ENCODE measurements at places on chromosomes 5 and 9.

DNA sequence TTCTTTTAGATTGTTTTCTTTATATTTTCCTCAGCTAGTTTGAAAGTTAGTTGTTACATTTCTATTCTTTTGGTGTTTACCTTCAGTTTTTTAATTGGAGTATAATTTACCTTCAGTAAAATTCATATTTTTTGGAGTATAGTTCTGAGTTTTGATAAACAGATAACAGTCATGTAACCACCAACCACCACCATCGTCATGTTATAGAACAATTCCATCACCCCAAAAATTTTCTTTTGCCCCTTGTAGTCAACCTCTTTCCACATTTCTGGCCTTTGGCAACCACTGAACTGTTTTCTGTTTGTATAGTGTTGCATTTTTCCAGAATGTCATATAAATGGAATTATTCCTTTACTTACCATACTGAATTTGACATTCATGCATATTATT lies 6.8 kb downstream of the RMI1 start:
- no peak for DNase-seq

DNA sequence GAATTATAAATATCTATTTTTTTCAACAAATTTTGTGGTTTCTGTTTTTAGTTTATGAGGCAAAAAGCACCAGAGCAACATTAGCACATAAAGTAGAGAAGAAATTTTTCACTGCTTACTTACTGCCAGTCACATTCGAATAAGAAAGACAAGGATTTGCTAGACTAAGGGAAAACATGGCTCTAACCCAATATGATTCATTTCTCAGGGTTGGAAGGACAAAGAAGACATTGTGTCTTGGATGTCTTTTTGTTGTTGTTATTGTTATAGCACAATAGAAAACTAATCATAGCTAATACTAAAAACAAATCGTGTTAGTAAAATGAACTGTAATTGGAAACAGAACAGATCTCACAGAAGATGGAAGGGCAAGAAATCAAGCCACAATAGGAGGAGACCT lies 90.9 kb upstream of the SLCO6A1 start:
- no peak for DNase-seq

- no peak for DNase-seq
These were observed 53.0 kb upstream of the KLF4 start for GRCh38 chr9:107542411-107543157.

DNA sequence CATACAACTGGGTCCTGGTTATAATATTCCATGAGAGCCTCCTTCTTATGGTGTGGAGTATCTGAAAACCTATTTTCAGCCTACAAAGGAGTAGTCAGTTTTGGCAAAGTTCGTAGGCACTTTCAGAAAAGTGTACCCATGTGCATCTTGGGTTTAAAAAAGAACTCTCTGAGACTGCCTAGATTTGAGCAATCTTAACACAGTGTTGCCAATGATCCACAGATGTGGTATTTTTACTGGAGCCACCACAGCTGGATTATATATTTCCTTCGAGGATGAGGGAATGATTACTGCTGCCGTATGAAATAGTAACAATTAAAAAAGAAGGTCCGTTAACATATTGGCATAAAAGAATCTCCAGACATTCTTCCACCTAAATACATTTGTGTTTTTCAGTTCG lies 1.1 kb downstream of the PALM2AKAP2 start:
- DNase-seq = no peak

- DNase-seq = no peak
These were observed 2.9 kb upstream of the NXNL2 start for GRCh38 chr9:88531920-88532698.

GRCh38 chr5:168786147-168786546 lies 207.0 kb upstream of the PANK3 start:
- DNase-seq = no peak

DNA sequence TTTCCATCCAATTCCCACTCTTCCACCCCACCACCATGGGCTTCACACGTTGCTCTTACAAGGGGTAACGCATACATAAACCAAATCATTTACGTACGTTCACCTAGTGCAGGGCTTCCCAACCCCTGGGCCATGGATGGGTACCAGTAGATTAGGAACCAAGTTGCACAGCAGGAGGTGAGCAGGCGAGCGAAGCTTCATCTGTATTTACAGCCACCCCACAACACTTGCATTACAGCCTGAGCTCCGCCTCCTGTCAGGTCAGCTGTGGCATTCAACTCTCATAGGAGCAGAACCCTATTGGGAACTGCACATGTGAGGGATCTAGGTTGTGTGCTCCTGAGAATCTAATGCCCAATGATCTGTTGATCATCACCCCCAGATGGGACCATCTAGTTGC lies 82.3 kb downstream of the CEMIP2 start:
- DNase-seq = no peak

GRCh38 chr5:55031492-55031891 lies 7.4 kb downstream of the GZMK start:
- no peak for DNase-seq

GRCh38 chr5:119291056-119291455 lies 64.8 kb upstream of the TNFAIP8 start:
- no peak for DNase-seq

DNA sequence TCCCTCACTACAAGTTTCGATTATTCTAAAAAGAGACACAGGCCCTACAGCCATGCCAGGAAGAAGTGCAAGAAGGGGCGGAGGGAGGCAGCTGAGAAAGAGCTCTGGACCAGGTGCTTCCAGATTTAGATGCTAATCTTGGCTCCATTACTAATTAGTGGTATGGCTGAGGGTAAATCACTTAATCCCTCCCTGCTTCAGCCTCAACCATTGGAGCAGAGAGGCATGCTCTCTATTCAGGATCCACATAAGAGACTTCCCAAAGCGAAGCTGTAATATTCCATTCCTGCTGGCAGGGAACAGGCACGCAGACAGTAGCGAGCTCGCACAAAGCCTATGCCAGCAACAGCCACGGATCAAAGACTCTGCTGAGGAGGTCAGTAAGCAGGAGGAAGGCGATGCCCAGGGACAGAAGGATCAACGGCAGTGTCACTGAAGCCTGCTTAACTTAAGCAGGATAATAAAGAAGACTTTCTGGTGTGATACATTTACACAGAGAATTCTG lies 24.2 kb downstream of the LIFR start:
- DNase-seq = no peak

DNA sequence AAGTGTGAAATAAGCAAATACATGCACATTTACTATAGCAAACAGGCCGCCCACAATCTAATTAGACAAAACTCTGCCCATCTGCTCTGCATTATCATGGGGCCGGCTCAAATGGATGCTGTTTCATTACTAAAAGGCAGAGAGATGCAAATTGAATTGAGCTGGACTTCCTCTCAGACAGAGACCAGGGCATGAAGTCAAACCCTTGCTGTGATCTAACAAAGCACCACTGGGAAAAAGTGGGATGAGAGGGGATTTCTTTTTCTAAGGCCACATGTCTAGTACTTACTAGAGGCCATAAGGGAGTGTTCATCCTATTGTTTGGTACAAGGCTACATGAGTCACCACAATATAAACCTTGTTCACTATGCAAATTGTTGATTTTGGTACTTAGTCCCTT lies 614.7 kb downstream of the ISL1 start:
- no peak for DNase-seq

Data from stimulated activated CD8-positive, alpha-beta memory T cell treated with anti-CD3 and anti-CD28 coated beads, Interleukin-7, amount 100 ng/mL, for 4 hours (primary cell).